ENCODE measurements at places on chromosomes 5 and 9.

- no peak for DNase-seq
Observed at GRCh38 chr5:144004146-144004545, 166.3 kb downstream of the YIPF5 start.

DNA sequence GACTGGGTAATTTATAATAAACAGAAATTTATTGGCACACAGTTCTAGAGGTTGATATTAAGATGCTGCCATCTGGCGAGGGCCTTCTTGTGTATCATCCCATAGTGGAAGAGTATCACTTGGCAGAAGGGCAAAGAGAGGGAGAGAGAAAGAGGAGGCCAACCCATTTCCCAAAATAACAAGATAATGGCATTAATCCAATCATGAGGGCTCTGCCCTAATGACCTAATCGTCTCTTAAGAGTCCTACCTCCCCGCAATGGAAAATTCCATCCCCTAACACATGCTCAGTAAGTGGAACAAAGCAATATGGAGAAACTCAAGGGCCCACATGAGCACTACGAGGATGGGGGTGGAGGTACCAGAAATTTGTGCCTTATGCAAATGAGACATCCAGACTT lies 17.6 kb upstream of the VDAC1 start:
- no peak for DNase-seq

DNA sequence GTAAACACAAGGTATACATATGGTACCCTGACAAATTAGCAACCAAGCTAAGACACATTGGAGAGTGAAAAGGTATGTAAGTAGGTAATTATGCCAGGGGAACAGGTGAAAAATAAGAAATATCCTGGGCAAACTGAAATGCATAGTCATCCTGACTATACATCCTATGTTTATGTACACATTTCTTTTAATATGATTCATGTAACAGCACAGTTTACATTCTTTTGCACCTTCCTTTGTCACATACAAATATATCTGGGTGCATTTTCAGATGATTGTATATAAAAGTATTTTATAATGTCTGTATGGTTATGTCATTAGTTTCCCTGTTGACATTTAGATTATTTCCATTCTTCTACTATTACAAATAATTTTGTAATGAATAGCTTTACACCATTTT lies 1146.9 kb downstream of the EFNA5 start:
- no peak for DNase-seq

GRCh38 chr9:88538311-88539085 lies 3.5 kb downstream of the NXNL2 start:
- peak; percentile 40 for DNase-seq

DNA sequence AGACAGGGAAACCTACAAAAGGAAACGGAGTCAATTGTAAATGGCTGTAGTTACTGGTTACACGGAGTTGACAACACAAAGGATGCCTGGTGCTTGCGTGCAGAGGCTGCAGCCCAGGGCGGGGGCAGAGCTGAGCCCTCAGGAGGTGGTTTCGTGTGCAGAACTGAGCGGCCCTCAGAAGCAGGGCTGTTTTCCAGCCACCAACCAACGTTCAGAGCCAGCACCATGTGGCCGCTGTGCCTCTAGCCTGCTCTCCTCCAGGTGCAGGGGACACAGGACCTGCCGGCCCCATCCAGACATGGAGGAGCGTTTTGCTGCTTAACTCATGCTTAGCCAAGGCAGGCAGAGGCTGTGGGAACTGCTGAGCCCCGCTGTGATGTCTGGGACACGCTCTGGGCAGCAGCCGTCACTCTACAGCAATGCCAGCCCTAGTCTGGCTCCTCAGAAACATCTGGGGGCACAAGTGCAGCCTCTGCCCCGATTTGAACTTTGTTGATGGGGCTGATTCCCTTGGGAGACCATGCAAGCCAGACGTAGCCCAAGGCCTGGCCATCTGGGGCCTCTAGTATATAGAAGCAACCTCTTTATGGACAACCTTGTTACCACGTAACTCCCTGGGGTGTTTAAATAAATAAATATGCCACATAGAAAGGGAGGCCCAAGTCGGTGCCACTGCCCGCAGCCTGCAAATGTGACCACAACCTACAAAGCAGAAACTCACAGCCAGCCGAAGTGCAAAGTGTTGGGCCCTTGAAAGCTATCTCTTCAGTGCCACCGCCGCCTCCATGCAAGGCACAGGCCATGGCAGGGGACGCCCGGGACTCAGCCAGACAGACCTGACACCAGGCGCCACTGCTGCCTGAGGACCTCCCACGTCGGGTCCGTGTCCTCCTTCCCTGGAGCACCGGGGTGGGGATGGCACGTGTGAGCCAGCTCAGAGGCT lies 42.1 kb downstream of the NKD2 start:
- no peak for DNase-seq

GRCh38 chr5:133034064-133034463 lies 7.7 kb upstream of the ZCCHC10 start:
- DNase-seq: no peak

GRCh38 chr5:115686738-115687074 lies 60.9 kb upstream of the TMED7 start:
- DNase-seq: no peak

DNA sequence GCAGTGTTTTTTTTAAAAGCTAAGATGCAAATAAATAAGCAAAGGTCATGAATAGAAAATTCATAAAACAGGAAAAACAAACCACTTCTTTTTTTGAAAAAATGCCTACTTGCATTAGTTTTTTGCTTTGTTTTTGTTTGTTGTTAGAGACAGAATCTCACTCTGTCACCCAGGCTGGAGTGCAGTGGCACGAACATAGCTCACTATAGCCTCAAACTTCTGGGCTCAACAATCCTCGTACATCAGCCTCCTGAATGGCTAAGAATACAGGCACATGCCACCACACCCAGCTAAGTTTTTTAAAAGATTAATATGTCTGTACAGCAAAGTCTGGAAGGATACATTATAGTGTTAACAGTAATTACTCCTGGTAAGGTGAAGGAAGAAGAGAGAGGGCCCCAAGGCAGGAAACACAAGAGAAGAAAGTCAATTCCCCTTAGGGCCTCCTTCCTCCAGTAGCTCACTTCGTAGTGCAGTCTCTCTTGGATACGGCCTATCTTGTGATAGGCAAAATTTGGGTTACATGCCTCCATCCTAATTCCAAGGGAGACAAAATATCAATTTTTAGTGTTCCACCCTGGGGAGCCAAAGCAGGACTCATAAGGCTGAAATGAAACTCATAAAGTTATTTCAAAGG lies 15.3 kb downstream of the FAM169A start:
- DNase-seq: no peak

- no peak for DNase-seq
Observed at GRCh38 chr9:97906236-97906831, 16.0 kb downstream of the TRMO start.

- no peak for DNase-seq
Observed at GRCh38 chr5:37926732-37927131, 86.9 kb upstream of the GDNF start.

GRCh38 chr5:45521067-45521466 lies 175.1 kb downstream of the HCN1 start:
- DNase-seq: peak; percentile 65

DNA sequence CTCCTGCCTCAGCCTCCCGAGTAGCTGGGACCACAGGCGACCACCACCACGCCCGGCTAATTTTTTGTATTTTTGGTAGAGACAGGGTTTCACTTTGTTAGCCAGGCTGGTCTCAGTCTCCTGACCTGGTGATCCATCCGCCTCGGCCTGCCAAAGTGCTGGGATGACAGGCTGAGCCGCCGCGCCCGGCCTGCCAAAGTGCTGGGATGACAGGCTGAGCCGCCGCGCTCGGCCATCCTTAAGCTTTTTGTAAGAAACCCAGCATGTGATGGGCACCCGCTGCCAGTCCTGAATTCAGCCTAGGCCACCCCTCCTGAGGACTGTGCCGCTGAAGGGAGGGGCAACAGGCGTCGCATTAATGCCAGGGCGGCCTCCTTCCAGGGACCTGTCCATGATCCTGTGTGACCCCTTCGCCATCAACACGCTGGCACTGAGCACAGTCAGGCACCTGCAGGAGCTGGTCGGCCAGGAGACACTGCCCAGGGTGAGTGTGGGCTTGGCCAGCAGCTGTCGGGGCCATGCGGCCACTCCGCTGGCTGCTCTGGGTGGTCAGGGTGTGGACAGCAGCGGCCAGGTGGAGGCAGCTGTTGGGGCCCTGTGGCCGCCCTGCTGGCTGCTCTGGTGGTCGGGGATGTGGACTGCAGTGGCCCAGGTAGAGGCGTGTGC lies 10.5 kb downstream of the NELFB start:
- no peak for DNase-seq

- DNase-seq: no peak
Observed at GRCh38 chr9:93891050-93891449, 64.1 kb downstream of the BARX1 start.

DNA sequence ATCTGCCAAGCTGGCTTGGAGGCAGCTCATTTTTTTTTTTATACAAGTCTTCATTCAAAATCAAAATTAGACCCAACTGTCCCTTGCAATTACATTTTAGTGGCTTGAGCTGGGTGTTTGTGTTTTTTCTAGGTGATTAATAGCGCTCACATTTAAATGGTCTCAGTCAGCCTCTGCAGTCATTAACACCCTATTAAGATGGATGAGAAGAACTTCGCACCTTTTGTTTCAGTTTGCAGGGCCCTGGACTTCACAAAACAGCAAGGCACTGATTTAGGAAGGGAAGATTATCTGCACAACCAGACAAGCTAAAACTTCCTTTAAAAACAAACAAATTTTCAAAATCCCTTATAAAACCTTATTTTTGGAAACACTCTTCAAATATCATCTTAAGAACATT lies 374.8 kb downstream of the EFNA5 start:
- no peak for DNase-seq

DNA sequence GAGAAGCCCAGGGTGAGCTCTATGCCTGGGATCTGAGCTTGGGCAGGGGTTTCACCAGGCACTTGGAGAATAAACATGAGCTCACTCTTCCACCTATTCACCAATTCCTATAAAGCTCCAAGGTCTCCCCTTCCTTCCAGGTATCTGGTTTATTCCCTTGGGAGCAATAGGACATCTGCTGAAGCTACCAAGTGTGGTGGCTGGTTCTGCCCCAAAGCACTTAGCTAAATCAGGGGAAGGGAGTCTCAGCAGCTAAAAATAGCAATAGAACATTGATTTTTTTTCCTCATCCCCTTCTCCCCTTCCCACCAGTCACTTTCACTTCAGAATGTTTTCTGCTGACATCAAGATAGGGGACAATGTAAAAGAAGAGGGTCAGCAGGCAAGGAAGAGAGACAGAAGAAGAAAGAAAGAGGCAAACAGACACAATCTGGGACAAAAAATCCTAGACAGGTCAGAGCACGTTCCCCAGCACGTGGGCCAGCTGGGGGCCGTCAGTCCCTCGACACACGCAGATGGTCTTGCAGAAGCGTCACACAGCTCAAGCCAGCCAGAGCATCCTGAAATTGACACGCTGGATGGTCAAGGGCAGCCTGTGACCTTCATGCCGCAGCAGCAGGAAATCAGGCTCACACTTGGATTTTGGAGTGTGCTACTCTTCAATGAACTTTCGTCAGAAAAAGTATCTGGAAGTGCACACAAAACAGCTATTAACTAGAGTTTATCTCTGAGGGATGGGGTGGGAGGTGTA lies 176.0 kb downstream of the ZNF608 start:
- no peak for DNase-seq
